Activated naive CD8-positive, alpha-beta T cell treated with anti-CD3 and anti-CD28 coated beads, Interleukin-2, amount 50 U/mL, for 16 hours (primary cell): ENCODE measurements at places on chromosomes 11 and 22.

- peak; percentile 80 for DNase-seq
These were observed 7.9 kb upstream of the FADS3 start for GRCh38 chr11:61899146-61899841.

GRCh38 chr11:119673052-119673758 lies 55.8 kb downstream of the NECTIN1 start:
- no peak for DNase-seq

DNA sequence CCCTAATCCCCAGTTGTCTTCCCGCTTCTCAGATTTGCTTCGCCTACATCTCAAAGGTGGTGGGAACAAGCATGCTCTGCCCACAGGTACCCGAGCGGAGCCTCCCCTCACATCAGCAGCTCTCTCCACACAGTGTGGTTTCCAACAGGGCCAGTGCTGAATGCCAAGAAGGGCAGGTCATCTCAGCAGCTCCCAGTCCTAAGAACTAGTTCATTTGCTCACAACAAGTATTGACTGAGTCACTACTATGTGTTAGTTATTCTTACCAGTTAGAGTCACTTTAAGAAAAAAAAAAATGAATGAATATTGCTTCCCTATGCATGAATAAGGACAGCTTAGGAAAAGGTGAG lies 66.2 kb downstream of the THAP12 start:
- DNase-seq, result no peak

DNA sequence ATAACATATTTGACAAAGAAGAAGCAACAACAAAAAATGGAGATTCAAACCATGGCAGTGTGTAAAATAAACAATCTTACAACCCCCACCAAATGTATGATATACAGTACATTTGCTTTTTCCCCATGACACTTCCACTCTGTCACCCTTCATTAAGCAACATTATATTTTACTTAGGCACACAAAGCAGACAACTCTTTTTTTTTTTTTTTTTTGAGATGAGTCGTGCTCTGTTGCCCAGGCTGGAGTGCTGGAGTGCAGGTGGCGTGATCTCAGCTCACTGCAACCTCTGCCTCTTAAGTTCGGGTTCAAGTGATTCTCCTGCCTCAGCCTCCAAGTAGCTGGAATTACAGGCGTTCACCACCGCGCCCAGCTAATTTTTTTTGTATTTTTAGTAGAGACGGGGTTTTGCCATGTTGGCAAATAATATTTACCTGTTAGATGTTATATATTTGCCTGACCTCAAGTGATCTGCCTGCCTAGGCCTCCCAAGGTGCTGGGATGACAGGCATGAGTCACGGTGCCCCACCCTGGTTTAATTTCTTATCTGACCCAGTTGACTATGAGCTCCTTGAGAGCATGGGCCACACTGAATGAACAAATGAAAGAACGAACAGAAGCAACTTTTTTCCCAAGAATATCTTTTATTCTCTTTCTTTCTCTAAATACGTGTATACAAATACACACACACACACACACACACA lies 5.5 kb upstream of the PCF11 start:
- DNase-seq, result no peak

- DNase-seq, result no peak
These were observed 2.0 kb downstream of the LRRC74B start for GRCh38 chr22:21047730-21048129.

GRCh38 chr11:19087658-19088057 lies 27.1 kb upstream of the MRGPRX2 start:
- no peak for DNase-seq

- DNase-seq, result no peak
These were observed 73.9 kb downstream of the SCUBE1 start for GRCh38 chr22:43269246-43269645.

GRCh38 chr11:99630629-99631028 lies 609.9 kb downstream of the CNTN5 start:
- DNase-seq, result no peak

DNA sequence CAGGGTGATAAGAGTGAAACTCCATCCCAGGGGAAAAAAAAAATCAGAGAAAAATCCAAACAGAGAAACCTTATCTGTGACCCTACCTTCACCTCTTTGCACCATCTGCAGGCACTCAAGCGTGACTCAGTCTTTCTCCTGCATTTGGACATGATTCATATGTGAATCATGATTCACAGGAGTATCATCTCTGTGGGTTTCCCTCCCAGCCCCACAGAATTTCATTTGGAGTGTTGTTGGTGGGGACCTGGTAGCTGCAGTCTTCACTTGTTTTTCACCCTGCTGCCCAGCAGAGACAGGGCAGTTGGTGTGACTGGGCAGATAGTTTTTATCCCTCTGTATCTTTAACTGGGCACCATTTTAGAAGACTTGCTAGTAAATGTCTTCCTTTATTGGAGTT lies 75.7 kb downstream of the DEPDC5 start:
- peak; percentile 10 for DNase-seq

DNA sequence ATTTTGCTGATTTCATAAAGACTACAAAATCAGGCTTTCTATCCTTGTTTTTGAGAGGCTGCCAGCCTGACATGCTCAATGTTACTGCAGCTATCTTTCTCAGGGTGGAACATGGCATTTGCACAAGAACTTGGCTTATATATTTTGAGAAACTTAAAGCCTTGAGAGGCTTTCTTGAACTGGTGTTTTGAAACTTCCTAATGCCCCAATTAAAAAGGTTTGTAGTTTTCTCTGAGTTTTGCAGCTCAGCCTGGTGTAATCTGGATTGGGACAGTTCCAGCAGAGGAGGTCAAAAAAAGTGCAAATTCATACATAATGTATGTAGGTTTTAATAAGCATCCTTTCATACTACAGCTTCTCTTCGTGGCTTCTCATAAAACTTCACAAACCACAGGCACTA lies 223.4 kb downstream of the FAM76B start:
- DNase-seq, result no peak
